WTC11 (cell line): ENCODE measurements at places on chromosomes 13 and 19.
A peak's percentile ranks its signal among the peaks of the same experiment; 100 is the strongest.

GRCh38 chr13:29538652-29539040 is 56.8 kb downstream of the SLC7A1 start:
- no peak for DNase-seq

DNA sequence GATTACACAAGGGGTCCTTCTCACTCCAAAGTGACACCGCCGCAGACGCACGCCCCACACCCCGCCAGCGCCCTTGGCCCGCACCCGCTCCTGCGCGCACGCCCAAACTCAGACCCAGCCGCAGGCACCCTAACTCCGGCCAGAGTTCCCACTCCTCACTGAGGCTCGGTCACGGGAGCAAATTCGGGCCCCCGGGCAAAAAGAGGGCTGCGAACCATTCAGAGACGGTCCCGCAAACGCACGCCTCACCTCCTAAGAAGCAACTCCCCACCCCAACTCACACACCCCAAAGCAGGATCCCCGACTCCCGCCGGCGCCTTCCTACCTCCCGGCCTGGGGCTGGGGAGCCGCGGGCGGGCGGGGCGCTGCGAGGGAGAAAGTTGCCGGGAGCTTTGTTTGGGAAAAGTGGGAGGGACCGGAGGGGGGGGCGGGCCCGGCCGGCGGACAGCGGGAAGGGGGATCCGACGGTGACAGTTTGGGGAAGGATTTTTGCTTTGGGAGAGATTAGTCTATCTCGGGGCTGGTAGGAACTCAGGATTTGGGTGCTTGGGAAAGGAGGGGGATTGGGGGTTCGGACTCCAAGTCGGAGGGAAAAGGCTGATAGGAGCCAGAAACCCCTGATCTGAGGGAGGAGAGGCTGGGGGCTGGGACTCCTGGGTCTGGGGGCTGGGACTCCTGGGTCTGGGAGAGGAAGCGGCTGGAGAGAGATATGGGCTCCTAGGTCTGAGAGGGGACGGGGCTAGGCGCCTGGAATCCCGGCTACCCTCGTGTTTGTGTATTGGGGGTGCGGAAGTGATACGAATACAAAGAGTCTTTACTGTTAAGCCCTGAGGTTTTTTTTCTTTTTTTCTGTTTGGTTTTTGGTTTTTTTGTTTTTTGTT is at the start of gene TEAD2:
Gene TEAD2 (minus strand): TSS at position 369 of the 881 bp plus-strand sequence. CDS start 2,341 bp downstream, outside the sequence.
- peak; percentile 84 for DNase-seq

- DNase-seq = peak; percentile 33
Measured at GRCh38 chr19:41726493-41726892, 18.1 kb downstream of the CEACAM5 start.

- no peak for DNase-seq
Measured at GRCh38 chr19:40348961-40349507, 539 bp downstream of the PLD3 start.

DNA sequence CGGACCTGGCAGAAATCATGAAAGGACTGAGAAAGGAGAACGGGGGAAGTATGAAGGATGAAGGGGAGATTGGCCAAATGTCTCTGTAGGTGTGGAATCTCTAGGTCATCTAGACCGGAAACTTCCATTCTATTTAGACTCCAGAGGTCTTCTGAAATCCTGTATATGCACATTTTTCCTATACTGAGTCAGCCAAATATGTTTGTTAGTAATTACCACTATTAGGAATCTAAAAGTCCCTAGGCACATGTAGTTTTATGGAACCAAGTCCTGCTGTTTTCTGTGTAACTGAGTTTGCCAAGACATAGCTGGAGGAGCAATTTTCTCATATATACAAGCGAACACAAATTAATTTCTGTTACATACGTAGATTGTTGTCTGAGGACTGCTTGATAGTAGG is 498.1 kb downstream of the GPC5 start:
- DNase-seq = no peak

GRCh38 chr13:87669379-87669978 is 1.7 kb upstream of the SLITRK5 start:
- DNase-seq = no peak

DNA sequence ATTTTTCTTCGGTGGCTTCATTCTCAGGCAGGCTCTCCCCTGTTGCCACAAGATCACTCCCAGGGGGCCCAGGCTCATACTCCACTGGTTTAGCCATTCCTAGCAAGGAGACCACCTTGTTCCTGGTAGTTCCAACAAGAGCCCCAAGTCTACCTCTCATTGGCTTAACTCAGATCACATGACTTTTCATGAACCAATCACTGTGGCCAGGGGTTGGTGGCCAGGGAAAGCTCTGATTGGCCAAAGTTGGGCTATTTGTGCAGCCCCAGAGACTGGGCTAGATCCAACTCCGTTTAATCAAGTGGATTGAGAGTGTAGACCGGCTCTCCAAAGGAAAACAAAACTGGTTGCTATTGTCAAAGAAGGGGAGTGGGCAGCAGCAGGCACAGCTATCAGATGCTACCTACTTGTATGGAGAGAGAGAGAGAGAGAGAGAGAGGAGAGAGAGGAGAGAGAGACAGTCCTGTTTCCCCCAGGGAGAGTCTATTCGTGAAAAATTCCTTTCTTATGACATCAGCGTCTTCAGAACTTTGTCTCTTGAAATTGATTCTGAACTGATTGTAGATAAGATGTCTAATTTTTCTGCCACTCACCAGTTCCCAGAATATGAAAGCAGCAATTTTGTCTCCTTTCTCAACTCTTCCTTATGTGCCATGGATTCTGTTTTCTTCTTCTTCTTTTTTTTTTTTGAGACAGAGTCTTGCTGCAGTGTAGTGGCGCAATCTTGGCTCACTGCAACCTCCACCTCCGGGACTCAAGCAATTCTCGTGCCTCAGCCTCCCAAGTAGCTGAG is 5.9 kb downstream of the CEACAM19 start:
- no peak for DNase-seq

DNA sequence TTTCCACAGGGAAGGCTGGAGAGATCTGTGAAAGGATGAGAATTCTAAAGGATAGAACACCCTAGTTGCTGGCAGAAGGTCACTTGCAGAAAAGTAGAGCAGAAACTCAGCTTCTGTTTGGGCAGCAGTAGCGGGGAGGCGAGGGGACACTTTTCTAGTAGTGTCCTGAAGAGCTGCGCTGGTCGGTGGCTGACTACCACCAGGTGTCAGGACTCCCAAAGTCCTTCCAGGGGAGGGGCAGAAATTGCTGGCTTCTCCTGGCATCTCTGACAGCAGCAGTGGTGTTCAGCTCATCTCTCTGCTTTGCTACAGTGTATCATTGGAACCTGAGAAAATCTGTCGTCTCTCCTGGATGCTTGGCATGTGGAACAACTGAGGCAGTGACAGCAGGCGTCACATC is 120.9 kb downstream of the ZDHHC20 start:
- DNase-seq = no peak

- DNase-seq = peak; percentile 56
Measured at GRCh38 chr19:5338656-5339197, 1.9 kb downstream of the PTPRS start.

- no peak for DNase-seq
Measured at GRCh38 chr13:40599747-40600146, 66.7 kb downstream of the FOXO1 start.

DNA sequence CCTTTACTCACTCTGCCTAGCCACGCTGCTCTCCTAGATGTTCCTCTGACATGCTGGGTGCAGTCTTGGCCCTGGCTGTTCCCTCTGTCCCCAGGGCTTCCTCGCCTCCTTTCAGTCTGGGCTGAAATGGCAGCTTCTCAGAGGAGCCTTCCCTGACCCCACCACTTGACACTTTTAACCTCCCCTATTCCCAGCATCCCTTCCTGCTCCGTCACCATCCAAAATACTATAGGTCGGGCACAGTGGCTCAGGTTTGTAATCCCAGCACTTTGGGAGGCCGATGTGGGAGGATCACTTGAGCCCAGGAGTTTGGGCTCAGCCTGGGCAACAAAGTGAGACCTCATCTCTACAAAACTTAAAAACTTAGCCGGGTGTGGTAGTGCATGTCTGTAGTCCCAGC is 2.6 kb downstream of the FAM187B start:
- no peak for DNase-seq

GRCh38 chr13:109301726-109302125 is 484.7 kb downstream of the IRS2 start:
- no peak for DNase-seq

GRCh38 chr19:5537870-5538269 is 29.9 kb downstream of the TINCR start:
- no peak for DNase-seq

DNA sequence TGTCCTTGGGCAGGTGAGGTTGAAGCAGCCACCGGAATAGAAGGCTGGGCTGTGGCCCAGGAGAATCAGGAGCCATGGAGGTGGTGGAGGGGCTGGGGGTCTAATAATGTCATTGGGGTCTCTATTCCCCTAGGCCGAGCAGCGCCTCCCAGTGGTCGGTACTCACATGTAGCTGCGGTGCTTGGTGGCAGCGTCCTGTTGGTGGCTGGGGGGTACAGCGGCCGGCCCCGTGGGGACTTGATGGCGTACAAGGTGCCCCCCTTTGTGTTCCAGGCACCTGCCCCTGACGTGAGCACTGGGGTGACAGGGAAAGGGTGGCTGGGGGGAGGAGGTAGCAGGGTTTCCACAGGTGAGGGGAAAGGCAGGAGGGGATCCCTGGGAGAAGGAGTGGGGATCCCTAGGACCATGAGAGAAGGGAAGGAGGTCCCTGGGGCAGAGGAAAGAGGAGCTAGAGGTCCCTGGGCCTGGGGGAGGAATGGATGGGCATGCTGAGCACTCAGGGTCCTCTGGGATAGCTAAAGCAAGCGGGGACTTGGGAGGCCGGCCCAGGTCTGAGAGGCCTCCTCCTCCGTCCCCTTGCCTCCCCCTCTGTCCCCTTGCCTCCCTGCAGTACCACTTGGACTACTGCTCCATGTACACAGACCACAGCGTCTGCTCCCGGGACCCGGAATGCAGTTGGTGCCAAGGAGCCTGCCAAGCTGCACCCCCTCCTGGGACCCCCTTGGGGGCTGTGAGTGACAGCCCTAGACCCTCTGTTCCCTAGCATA is 18.1 kb downstream of the MEGF8 start:
- peak; percentile 76 for DNase-seq

DNA sequence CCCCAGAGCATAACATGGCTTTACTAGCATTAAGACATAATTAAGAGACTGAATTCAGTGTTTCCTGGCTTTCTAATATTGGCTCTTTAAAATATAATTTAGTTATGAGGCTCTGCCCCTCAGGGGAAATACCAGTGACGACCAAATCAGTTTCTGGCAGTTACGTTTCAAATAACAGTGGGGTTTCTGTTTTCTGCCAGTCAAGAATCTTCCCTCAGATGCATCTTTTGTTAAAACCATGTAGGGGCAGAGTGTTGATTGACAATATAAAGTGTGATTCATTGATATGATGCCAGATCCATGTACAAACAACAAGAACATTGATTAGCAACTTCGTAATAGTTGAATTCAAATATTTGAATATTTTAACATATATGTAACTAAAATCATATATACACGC is 1169.7 kb downstream of the DIAPH3 start:
- DNase-seq = no peak

- DNase-seq = peak; percentile 26
Measured at GRCh38 chr19:32816555-32817099, 52.9 kb downstream of the SLC7A9 start.

- no peak for DNase-seq
Measured at GRCh38 chr13:39729156-39729555, 73.7 kb downstream of the COG6 start.

DNA sequence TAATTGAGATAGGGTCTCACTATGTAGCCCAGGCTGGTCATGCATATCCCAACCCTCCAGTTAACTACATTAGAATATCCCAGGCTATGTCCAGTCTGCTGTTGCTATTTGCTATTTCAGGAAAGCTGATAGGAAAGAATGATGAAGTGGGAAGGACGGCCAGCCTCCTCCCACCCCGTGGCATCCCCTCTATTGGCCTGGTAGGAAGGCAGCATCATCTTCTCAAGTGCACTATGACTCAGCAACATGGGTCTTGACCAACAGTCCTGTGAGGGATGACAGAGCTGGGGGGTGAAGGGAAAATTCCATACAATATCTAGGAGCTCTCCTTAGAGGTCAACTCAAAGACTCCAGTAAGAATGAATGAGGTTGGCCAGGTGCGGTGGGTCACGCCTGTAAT is 48.0 kb upstream of the ABCC4 start:
- no peak for DNase-seq

DNA sequence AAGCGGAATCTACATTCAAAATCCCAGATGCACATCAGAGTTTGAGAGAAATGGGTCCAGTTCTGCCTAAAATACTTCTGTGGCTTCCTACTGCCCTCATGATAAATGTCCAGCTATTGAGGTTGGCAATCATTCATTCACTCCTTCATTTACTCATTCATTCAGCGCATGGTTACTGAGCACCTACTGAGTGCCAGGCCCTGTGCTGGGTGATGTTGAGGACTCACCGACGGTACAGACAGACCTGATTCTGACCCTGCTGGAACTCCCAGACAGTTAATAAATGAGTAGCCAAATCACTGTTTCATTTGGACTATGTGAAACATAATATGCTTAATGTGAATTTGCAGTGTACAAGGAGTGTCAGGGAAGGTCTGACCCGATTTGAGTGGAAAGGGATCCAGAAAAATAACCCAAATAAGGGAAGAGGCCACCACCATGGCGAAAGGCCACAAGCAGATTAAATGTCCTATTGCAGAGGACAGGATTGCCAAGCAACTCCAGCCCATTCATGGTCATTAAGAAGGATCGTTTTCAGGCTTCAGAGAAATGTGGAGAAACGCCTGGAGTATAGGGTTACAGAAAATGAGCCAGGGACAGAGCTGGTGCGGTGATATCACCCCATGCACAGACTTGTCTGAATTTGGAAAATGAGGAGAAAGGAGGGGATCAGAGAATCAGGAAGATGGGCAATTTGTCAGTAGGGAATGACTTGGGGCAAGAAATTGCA is 20.5 kb downstream of the DYRK1B start:
- DNase-seq = no peak

DNA sequence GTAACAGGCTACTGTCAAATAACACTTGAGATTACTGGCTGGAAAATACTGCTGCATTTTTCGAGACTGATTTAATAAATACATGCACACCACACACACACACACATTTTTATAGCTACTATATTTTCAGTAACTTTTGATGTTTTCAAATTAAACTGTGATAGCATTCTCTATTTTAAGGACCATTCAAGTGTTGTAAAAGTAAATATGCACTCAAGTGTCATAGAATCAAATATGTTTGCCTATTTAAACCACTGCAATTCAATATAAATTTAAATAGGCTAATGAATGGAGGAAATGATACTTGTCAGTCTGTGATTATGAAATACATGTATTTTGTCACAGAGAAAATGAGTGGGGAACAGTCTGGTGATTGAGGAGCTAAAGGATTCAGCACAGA is 86.7 kb upstream of the TUBA3C start:
- DNase-seq = no peak
